CD4-positive, alpha-beta T cell treated with Interleukin-12 subunit alpha and Interleukin-12 subunit beta, for 1 hour (primary cell): ENCODE measurements at places on chromosomes 1 and 21.

DNA sequence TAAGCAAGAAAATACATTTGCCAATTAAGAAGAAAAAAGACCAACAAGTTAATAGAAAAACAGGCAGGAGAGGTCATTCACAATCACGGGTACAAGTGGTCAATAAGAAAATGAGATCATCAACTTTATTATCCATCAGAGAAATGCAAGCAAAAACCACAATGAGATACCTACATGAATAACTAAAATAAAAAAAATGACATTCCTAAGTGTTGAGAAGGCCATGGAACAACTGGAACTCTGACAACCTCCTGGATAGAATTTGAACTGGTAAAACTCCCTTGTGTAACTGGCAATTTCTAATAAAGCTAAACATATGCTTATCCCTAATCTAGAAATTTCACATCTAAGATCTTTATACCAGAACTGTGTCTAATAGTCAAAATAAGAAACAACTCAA, 135.4 kb upstream of the BACE2 start:
- DNase-seq, result no peak

DNA sequence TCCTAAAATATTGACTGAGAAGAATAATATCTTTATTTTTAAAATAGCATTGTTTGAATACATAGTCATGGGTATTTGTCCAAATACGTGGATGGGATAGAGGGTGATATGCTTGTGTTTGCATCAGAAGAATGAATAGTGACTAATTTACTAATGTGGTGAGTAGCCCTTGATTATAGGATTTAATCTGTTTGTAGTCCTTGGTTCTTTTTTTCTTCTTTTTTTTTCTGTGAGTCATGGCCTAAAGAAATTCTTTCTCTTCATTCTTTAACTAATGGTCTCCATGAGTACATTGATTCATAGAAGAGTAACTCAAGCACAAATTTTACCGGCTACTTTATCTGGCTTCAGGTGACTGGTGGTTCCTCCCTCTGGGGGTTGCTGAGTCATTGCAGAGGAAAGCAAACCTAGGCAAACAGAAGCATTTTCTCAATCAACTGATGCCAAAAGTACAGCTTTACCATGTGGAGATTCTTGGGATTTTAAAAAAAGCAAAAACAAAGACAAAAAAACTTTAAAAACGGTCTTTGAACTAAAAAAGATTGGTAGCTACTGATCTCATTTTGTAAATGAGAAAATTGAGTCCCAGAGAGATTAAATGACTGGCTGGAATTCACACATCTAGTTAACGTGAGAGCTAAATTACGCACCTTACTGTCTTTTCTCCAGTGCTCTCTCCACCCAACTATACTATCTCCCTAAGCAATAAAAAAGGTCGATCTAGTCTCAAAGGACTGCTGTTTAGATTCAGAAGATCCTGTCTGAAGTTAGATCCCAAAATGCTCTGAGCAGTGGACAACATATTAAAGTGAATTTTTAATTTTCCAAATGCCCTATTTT, 40.5 kb downstream of the AK5 start:
- DNase-seq, result no peak

GRCh38 chr1:170290276-170290675, 144.5 kb downstream of the NTMT2 start:
- no peak for DNase-seq

DNA sequence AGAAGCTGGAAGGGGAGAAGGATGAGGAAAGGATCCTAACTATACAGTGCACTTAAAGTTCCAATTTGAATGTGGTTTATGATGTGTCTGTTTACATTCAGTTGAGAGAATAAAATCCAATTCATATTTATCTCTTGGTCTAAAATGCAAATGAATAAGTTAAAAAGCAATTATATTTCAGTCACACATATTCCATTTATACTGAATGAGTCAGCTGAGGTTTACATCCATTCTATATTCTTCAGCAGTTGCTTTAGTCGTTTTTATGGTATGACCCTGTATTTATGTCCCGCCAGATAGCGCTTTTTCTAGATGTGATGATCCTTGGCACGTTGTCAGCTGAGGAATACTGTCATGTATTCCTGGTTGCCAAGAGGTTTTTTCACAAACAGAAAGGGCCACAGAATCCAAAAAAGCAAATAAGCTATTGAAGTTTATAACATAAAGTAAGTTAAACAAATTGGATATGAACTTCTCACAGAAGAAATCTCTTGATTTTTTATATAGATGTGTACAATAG, 866.2 kb downstream of the NCAM2 start:
- no peak for DNase-seq
